ENCODE measurements at places on chromosomes 13 and 19. TPM values are rescaled to one million over a fixed set of nuclear protein-coding genes. Genes with fewer than 3 reads are reported as not detected.

The METTL21C gene
- not detected for polyA plus RNA-seq

The KBTBD7 gene
- 3.2 TPM for polyA plus RNA-seq

The CDC42EP5 gene
- polyA plus RNA-seq: not detected

The ERICH6B gene
- polyA plus RNA-seq: not detected

The SHKBP1 gene
- 123 TPM for polyA plus RNA-seq

The C19orf67 gene
- not detected for polyA plus RNA-seq

The FREM2 gene
- polyA plus RNA-seq: not detected
